ENCODE measurements at places on chromosomes 4 and X.

- DNase-seq, result no peak
Observed at GRCh38 chrX:123083924-123084323, 100.2 kb upstream of the GRIA3 start.

DNA sequence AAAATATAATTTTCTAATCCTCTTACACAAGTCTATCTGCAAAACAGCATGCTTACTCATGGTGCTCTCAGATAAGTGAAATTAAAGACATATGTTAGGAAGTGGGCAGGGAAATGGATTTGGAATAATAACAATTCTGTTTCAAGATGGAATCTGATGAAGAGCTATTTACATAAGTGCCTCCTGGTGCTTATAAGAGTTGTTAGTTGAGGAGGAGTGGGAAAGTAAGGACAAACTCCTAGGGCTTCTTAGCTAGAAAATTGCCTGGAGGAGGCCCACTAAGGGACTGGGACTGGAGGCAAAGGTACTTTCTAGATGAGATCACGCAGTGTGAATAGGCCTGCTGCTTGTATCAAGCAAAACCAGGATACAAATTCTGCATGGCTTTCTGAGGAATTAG, 939.8 kb downstream of the GLUD2 start:
- DNase-seq, result no peak

DNA sequence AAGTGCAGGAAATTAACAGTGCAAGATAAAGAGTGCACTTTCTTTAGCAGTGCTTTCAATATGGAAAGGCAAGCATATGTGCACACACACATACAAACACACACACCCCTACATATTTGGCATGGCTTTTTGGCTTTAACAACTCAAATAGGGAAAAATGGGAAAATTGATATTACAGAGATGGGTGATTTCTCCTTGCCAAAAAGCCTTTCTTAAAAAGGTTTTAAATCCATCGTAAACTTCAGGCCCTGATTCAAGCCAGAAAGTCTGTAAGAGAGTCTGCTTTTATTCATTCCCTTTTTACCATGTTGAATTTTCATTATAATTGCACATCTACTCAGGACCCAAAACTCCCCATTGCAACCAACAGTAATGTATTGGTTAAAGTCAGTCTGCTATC, 612.0 kb upstream of the ACTRT1 start:
- no peak for DNase-seq

GRCh38 chr4:41594432-41594831, 56.5 kb downstream of the LIMCH1 start:
- DNase-seq, result peak; percentile 66

GRCh38 chr4:38495446-38495845, 168.6 kb upstream of the KLF3 start:
- no peak for DNase-seq

DNA sequence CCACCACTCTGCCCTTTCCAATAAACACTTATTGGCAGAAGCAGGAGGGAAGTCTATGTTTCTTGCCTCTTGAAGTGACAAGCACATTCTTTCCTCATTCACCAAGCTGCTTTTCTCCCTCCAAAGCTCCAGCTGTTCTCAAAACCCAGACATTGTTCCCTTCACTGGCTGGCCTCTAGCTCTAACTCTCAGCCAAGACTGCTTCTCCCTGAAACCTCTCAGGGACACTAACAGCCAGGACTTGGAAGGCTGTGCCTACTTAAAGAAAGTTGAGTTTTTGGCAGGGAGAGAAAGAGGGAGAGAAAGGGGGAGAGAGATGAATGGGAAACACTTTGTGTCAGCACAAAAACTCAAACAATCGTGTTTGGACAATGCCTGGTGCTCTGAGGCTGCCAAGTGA, 99.5 kb downstream of the COX18 start:
- no peak for DNase-seq

DNA sequence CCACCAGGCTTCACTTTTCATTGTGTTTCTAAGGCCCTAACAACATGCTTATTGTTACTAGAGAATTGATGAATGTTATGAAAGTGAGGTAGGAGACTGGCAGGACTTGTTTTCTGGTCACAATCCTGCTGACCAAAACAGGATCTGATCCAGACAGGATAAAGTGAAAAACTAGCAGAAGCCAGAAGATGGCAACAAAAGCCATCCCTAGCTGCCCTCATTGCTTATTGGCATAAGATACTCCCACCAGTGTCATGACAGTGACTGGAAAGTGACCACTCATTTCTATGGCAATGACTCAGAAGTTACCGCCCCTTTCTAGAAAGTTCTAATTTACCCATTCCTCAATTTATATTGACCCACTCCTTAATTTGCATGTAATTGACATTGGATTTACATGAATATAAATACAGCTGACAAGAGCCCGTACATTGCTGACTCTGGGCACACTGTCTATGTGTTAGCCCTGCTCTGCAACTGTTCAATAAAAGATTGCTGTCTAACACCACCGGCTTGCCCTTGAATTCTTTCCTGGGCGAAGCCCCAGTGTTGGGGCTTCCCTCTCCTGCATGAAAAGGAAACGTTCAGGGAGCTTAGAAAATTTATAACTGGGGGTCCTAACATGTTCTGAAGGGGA, 30.0 kb upstream of the FGG start:
- no peak for DNase-seq

DNA sequence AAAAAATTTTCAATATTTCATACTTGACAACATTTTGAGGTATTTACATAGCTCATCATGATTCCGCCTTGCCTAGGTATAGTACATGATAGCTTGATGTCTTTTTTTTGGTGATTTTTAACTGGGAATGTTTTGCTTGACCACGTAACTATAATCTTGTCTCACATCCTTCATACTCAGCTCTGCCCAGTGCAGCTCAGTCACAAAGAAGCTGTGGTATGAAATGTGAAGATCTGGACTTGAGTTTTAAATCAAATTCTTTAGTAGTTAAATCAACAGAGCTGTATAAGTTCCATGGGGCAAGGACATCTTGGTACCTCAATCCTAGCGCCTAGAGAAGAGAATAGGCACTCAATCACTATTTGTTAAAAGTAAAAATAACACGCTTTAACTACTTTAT, 276.3 kb upstream of the DKK2 start:
- no peak for DNase-seq

GRCh38 chrX:131066237-131066636, 8.1 kb downstream of the ARHGAP36 start:
- no peak for DNase-seq

DNA sequence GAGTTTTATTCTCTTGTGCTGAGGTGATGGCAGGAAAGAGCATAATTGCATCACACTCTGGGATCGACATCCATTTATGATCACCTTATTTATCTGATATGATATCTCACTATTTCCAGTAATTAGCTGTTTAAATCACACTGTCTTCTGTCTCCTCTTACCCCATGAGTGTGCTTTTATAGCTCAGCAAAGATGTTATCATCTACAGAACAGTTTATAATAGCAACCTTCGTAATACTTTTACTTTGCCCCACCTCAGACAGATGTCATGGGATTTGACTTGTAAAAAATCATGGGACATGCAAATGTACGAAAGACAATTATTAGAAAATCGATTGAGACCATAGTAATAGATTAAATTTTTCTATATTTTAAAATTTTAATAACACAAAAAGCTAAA, 1122.3 kb upstream of the PCDH10 start:
- DNase-seq, result no peak

GRCh38 chr4:16351161-16351560, 124.9 kb upstream of the TAPT1 start:
- no peak for DNase-seq

DNA sequence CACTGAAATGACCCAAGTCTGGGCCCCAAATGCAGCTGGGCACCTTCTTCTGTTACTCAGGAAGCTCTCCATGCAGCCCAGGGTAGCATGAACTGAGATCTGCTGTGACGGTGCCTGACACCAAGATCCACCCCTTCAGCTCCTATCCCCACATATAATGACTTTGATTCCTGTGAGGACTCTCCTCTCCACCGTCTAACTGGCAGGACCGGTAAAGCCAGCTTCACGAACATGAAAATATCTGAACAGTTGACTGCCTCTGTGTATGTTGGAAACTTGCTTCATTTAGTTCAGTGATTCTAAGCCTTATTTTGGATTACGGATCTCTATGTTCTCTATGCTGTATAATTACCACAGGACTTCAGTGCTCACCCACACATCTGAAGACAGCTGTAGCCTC, 115.5 kb upstream of the TMEM150C start:
- DNase-seq, result no peak

DNA sequence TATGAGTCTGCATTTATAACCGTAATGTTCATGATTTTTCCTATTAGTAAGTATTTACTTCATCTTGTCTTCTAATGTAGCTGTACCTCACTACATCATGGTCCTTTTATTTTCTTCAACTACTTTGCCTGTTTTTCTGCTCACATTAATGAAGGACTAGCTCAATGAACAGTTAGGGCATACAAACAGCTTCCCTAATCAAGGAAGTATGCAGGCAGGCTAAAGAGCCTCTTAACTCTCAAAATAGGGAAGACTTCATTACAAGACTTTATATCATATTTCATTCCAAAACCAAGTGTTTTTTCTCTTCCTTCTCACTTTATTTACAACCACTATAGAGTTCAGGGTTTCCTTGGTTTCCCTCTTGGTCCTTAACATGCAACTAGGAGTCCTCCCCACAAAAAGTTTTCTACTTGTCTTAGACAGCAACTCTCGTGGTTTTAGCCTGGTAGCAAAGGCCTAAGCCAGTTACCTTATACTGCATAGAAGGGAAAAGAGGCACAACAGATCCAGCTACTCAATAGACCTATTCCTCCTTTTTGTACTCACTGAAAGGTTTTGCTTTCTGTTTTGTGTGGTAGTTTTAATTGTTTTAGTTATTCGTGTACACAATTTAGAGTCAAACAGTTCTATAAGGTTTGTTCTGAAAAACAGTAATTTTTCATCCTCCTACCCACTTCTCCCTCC, 40.8 kb downstream of the SMIM14 start:
- no peak for DNase-seq

GRCh38 chrX:23937100-23937499, 29.3 kb downstream of the CXorf58 start:
- no peak for DNase-seq

- no peak for DNase-seq
Observed at GRCh38 chr4:1449475-1449832, 43.2 kb upstream of the NKX1-1 start.

GRCh38 chrX:152817078-152817764, 13.3 kb downstream of the CETN2 start:
- no peak for DNase-seq

DNA sequence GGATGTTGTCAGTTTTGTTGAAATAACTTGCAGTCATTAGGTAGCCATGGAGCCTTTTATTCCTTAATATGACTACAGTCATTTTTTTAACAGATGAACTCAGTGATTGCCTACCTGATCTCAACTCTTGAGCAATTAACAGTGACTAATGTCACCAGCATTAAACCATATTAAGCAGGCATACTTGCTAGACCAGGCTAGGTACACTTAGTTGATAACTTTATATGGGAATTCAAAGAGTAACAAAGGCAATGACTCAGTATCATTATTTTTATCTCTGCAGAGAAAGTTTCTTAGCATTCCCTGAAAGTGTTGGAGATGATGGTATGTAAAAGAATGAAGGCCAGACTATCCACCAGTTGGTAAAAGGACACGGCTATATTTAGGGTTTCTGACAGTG, at the start of gene C4orf54:
Gene C4orf54, minus strand, starts transcription at position 31 of the 400 bp plus-strand sequence. CDS start 3,180 bp downstream, outside the sequence.
- no peak for DNase-seq

GRCh38 chr4:96471956-96472867, 632.3 kb downstream of the PDHA2 start:
- no peak for DNase-seq

GRCh38 chrX:2894885-2895292, 34.2 kb downstream of the ARSD start:
- no peak for DNase-seq

- no peak for DNase-seq
Observed at GRCh38 chr4:162116095-162116779, 47.6 kb downstream of the FSTL5 start.

DNA sequence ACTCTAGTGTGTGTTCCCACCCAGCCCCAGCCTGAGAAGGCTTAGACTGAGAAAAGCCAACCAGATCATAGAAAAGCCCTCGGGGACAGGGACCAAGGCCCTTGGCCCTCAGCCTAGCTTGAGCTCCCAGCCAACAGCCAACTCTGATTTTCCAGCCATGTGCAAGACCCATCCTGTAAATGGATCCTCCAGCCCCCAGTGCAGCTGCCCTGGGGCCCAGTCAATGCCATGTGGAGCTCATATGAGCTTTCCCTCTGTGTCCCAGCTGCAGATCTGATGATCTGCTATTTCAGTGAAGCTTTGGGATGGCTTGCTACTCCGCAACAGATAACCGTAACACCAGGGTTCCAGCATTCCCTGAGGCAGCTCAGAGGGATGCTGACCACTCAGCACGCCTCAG, 40.5 kb upstream of the CDKN2AIP start:
- no peak for DNase-seq

- no peak for DNase-seq
Observed at GRCh38 chr4:53644607-53645006, 53.3 kb upstream of the LNX1 start.

- DNase-seq, result no peak
Observed at GRCh38 chrX:31449965-31450364, 378.1 kb upstream of the FTHL17 start.

GRCh38 chr4:147539959-147540358, 59.1 kb downstream of the EDNRA start:
- DNase-seq, result no peak

GRCh38 chr4:42466273-42466844, 69.1 kb downstream of the SHISA3 start:
- no peak for DNase-seq

GRCh38 chr4:127417885-127418535, 214.7 kb upstream of the INTU start:
- DNase-seq, result no peak

DNA sequence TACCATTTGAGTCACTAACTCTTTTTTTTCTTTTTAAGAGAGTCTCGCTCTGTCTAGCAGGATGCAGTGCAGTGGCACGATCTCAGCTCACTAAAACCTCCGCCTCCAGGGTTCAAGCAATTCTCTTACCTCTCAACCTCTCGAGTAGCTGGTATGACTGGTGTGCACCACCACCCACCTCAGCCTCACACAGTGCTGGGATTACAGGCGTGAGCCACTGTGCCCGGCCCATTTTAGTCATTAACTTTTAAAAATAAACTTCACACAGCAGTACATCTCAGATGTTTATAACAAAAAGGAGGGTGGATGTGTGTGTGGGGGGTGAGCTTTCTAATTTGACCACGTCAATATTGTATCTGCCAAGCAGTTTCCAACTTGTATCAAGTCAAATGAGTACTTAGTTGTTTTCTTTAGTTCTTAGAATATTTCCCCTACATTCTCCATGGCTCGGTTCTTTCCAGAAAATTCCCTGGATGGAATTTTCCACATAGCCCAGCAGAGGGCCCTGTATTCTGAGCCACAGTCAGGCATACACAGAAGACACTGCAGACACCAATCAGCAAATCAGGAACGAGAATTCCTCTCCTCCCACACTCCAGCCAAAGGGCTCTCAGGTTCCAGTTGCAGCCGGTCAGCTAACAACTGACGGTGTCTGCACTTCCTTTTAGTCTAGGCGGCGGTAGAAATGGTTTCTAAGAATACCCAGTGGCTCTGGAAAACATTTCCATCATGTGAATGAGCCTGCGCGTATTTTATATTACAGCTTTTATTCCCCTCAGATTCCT, 20.1 kb upstream of the ARAF start:
- peak; percentile 70 for DNase-seq
